Activated naive CD4-positive, alpha-beta T cell treated with anti-CD3 and anti-CD28 coated beads, Interleukin-2, amount 50 U/mL, for 72 hours (primary cell): ENCODE measurements at places on chromosomes 16 and 17. TPM values are rescaled to one million over a fixed set of nuclear protein-coding genes. Genes with fewer than 3 reads are reported as not detected.
A peak's percentile ranks its signal among the peaks of the same experiment; 100 is the strongest.

DNA sequence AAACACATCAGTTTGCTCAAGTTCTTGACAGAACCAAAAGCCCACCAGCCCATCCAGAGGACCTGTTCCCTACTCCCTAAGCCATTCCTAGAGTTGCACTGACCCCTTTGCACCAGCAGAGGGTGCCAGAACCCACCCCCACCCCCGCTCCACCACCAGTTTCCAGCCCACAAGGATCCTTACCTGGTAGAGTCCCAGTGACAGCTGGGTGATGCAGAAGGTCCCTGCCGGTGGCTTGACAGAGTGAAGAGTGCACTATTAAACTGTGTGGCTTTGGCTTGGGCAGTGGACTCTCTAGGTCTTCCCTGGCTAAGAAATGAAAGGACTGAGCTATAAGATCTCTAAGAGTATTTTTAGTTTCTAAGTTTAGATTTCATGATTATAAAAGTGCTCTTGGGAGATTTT, 73.3 kb upstream of the MTMR4 start:
- peak; percentile 52 for DNase-seq

Gene CMTM2
- 0.87 TPM for total RNA-seq

DNA sequence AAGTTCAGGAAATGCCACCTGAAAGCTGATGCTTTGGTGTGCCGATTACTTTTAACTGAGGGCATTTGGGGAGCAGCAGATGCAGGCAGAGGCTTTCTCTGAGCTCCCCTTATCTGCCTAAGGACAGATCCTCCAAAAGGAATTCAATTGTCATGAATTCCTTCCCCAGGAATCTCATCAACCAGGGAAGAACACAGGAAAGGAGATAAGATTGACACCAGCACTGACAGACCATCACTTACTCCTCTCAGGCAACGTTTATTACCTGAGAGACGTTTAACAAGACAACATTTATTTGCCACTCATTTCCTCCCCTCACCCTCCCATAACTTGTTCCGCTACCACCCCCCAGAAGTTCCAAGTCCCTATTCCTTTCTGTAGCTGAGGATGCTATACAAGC, 17.6 kb upstream of the CDRT4 start:
- no peak for DNase-seq

GRCh38 chr16:3597226-3597625, 14.2 kb downstream of the SLX4 start:
- DNase-seq = no peak

Gene ZSCAN10
- 0.68 TPM for total RNA-seq
